ENCODE measurements at places on chromosomes 7 and 10.

DNA sequence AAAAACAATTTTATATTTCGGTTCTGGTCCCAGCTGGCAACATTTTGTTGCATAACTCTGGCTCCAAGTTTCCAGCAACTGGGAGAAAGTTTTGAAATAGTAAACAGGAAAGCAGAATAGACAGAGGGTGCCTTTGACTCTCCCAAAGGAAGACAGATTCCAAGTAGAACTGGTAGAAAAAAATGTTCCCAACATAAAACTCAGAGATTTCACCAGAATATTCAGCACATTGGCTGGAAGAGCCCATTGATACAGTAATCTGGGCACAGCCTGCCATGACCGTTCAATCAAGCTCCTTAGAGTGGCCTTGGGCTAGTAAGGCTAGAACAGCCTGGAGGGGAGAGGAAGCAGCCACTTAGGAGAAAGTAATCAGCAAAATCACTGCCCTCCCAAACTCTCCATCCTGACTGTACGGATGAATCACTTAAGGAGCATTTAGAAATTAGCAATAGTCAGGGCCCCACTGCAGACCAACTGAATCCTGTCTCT lies 120.4 kb downstream of the CUBN start:
- no peak for DNase-seq

GRCh38 chr10:21473135-21473534 lies 52.3 kb downstream of the SKIDA1 start:
- DNase-seq: no peak

DNA sequence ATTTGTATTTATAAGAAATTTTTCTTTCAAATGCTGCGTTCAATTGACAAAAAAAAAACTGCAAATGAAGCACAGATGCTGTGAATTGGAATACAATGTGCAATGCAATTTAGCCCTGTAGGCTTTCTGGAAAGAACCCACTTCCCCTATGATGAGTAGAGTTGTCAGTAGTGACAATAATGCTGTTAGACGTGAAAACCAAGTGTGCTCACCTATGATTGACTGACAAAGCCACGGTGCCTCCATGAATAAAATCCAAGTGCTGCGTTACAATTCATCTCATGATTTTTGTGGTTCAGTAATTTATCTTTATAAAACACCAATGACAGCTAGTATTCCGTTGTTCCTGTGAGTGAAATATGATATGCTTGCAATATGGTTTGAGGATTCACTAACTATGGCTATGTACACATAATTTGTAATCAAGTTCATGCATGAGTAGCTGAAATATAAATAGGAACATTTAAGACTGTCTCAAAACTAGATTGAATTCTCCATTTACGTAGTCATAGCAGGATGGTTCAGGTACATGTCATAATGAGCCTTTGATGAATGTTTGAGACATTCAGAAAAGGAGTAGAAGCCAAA lies 1160.3 kb downstream of the CNTNAP2 start:
- peak; percentile 38 for DNase-seq

DNA sequence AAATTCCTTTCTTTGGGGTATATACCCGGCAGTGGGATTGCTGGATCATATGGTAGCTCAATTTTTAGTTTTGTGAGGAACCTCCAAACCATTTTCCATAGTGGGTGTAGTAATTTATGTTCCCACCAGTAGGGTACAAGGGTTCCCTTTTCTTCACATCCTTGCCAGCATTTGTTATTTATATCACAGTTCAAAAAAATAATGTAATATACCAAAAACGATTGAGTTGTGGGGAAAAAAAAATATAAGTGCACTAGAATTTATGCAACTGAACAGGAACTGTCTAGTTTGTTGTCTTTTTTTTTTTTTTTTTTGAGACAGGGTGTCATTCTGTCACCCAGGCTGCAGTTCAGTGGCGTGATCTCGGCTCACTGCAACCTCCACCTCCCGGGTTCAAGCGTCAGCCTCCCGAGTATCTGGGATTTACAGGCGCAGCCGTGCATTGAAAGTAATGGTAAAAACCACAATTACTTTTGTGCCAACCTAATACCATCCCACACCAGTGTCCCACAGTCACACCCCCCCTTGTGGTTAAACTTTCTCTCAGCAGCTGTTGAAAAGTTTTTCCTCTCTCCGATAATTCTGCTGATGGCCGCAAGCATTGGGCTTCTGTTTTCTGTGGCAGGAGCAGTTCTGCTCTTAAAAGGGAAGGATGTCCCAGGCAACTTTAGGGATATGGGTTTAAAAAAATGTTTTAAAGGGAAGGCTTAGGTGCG lies 6.8 kb upstream of the LAT2 start:
- DNase-seq: no peak

GRCh38 chr10:73771722-73772280 lies 10.0 kb upstream of the CHCHD1 start:
- peak; percentile 91 for DNase-seq

DNA sequence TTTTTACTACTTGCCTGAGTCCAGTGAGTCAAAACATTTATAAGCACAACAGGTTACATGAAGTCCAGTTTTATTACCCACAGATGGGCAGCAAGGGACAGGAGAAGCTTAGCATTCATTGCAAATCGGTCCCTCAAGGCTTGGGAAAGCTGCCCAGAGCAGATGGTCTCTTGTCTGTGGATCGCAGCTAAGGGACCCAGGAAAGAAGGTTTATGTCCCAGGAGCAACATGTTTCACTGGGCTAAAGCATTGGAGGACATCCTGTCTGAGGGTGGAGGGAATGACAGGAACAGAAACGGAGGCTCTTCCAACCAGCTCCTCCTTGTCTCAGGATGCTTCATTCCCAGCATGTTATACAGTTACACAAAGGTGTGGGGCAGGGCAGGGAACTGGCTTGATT lies 39.3 kb downstream of the TRIM24 start:
- DNase-seq: no peak

GRCh38 chr10:88108115-88108610 lies 244.7 kb downstream of the PTEN start:
- DNase-seq: no peak

DNA sequence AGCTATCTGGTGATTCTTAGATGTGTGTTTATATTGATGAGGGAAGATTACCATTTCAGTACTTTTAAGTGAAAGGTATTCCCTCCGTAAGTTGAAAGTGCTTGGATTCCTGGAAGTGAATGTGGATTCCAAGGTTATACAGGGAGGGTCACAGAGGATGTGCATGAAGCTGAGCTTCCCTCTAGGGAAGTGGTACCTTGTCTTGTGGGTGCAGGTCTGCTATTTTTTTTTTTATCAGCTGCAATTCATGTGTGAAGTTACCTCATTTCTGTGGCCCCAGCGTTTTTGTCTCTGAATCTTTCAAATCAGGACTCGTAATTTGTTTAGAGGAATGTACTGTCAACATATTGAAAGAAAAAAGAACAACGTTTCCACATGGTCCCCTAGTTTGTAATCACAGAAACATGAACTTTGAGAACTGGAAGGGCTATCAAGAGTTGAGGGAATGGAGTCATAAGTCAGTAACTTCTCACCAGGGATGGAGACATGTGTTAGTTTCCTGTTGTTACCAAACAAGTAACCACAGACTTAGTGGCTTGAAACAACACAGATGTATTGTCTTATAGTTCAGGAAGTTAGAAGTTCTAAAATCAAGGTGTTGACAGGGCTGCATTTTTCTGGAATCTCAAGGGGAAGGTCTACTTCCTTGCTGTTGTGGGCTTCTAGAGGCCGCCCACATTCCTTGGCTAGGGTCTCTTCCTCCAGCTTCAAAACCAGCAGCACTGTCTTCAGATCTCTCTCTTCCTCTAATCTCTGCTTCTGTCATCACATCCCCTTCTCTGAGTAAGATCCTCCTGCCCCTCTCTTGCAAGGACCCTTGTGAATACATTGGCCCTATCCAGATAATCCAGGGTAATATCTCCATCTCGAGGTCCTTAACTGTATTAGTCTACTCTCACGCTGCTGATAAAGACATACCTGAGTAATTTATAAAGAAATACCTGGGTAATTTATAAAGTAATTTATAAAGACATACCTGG lies 64.4 kb downstream of the RAB18 start:
- DNase-seq: no peak

DNA sequence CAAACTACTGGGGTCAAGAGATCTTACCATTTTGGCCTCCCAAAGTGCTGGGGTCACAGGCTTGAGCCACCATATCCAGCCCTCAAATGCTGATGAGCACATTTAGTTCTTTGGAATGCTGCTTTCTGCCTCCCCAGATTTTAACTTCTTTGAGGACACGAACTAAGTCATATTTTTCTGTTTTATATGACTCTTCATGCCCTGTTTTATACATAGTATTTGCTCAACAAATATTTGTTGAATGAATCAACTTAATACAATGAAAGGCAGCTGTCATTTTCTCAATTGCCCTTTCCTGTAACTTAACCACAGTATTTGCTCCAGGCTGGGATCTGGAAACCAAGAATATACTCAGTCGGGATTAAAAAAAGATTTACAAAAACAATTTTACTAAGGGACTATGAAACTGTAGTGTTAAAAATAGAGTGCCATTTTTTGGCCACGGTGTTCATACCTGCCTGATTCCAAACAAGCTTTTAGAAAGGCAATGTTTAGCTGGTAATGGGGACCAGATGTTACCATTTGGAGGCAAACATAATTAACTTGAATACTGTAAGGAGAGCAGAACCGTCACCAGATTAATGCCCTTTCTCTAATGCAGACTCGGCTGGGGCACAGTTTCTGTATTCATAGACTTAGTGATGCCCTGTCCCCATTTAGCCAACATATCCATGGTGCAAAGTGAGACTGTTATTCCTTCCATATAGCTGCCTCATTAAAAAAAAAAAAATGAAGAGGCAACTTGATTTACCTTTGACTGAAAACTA lies 117.6 kb downstream of the NRP1 start:
- DNase-seq: no peak

- DNase-seq: no peak
Measured at GRCh38 chr10:49556723-49557122, 17.8 kb upstream of the ERCC6 start.

DNA sequence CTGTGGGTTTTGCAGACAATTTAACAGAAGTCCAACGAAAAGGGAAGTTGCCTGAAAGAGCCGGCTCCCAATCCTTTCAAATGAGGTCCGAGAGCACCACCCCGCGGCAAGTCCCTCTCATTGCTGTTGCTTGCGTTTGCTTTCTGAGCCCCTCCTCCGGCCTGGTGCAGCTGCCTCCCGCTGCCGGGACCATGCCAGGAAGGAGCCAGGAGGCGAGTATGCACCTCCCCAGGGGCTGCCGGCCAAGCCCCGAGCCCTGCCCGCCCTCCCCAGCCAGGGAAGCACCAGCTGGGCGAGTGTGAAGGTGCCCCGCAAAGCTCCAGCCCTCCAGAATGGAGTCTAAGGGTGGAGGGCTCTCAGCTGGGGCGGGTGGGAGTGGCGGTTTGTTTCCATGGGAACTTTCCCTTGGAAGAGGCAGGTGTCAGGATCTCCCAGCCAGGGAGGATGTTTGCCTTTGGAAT lies 25.8 kb upstream of the PPP2R2D start:
- DNase-seq: peak; percentile 96

GRCh38 chr10:77361831-77362230 lies 275.8 kb downstream of the KCNMA1 start:
- DNase-seq: no peak

DNA sequence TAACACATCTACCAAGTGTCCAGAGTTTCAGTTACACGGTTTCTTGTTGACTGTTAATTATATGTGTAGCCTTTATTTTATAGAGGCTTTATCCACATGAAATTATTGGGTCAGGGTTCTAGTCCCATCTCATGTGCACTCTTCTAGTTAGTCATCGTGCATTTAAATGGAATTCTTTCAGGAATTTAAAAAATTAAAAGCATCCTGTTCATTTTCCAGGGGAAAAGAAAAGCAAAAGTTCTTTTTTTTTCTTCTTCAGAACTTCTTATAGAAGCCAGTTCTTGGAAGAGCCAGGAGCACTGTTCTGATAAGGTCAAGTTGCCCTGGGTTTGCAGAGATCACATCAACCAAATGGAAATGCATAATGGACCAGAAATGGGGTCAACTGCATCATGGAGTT lies 324.7 kb downstream of the INHBA start:
- no peak for DNase-seq

DNA sequence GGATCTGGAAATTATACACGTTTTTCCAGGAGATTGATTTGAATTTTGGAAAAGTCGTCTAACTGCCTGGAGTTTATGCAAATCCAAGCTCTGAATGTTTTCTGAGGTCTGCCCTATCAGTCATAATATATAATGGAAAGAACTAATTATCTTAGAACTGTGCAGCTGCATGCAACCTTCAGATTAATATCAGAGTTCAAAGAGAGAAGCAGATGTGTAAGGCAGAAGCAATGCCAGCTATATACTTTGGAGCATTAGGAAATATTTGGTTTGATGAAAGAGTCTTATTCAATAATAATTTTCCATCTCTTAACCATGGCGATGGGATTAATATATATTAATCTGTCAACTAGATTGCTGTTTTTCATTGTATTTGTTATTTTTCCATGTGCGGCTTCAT lies 500.9 kb downstream of the NEBL start:
- DNase-seq: no peak

GRCh38 chr10:97500297-97500575 lies 1.5 kb downstream of the UBTD1 start:
- DNase-seq: no peak

DNA sequence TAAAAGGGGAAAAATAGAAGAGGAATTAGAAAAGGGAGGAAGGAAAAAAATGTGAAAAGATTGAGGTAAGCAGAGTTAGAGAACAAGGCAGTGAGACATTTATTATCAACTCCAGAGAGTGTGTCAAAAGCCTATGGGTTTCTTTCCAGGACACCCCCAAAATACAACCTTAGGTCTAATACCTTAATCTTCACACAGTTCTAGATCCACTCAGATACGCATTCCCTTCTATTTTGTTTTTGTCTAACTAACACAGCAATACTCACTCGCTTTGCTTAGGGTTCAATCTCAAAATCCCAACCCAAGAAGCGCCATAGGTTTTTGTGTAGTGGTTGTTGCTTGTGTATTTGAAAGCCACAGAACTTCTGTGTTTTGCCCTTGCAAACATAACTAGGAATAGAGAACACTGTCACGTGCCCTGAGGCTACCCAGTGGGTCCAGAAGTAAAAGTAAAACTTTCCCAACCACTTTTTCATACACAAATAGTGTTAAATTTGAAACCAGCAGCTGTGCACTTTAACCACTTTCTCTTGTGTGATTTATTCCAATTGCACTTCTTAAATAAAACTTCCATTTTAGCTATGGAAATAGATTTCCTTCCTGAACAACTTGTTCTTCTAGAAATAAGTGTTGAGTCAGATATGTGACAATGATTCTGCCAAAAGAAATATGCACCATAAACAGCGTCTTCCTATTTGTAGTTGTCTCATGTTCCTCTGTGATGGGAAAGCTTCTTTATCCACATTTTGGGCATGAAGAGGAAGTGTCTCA lies 414.7 kb upstream of the GHITM start:
- peak; percentile 5 for DNase-seq

GRCh38 chr10:15182540-15183207 lies 14.2 kb upstream of the NMT2 start:
- DNase-seq: no peak

DNA sequence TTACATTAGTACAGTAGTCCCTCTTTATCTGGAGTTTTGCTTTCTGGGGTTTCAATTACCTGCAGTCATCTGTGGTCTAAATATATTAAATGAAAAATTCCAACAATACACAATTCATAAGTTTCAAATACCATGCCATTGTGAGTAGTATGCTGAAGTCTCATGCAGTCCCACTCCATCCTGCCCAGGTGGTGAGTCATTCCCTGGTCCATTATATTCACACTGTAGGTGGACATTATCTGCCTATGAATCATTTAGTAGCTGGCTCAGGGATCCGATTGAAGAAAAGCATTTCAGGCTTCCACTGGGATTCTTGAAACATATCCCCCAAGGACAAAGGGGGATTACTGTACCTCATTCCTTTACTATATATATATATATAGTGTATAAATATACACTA lies 298.2 kb upstream of the GALNT17 start:
- no peak for DNase-seq
